Astrocyte (in vitro differentiated cells and primary cell): ENCODE measurements at places on chromosomes 2 and 18. TPM values are rescaled to one million over a fixed set of nuclear protein-coding genes. Genes with fewer than 3 reads are reported as not detected.
A peak's percentile ranks its signal among the peaks of the same experiment; 100 is the strongest.

XDH gene
- 1.9 and 2.2 TPM in 2 replicates for total RNA-seq

POTEJ gene
- not detected in 2 replicates for total RNA-seq

ALPG gene
- total RNA-seq = 0.19 and 0.27 TPM in 2 replicates

XRCC5 gene
- total RNA-seq = 237 and 249 TPM in 2 replicates

NOTO gene
- total RNA-seq = not detected in 2 replicates

TUBA4B gene
- total RNA-seq = not detected in 2 replicates

SERPINB7 gene
- 11.3 and 18.0 TPM in 2 replicates for total RNA-seq

PLGLB1 gene
- 0.59 and 1.8 TPM in 2 replicates for total RNA-seq

IL37 gene
- not detected in 2 replicates for total RNA-seq

MYL1 gene
- 8.7 and 11.1 TPM in 2 replicates for total RNA-seq

GBX2 gene
- total RNA-seq = 1.2 and 1.8 TPM in 2 replicates

RUFY4 gene
- not detected in 2 replicates for total RNA-seq

DNA sequence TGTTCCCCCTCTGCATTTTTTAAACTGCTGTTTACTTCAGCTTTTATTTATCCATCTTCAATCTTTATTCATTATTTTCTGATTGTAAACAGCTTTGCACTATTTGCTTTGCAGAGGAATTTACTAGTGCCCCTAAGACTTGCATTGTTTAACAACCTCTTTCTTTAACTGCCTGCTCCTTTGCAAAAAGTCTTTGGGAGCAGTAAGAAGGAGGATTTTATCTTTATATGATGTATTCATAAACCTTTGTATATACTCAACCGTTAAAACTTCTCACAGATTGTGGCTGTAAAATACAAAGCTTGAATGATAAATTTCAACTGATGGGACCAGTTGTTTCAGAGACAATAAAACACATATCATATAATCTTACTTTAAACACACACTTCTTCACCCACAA is 20.1 kb upstream of the VIT start:
- no peak for DNase-seq

DNA sequence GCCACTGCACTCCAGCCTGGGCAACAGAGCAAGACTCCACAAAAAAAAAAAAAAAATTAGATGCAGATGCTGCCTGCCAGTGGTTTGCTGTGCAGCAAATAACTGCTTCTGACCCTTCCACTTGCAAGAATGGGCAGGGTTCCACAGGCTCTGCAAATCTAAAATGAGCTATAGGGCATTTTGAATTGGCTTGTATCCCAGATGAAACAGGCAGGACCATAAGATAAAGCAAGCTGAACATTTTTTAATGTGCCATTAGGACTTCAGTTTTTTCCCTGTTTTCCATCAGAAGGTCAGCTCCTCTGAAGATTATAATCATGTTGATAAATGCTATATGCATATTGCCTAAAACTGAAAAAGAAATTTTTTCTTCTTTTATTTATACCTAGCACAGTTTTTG is 15.7 kb upstream of the FZD7 start:
- DNase-seq = no peak

GRCh38 chr2:88074854-88075292 is 7.2 kb downstream of the SMYD1 start:
- DNase-seq = peak; percentile 88

DNA sequence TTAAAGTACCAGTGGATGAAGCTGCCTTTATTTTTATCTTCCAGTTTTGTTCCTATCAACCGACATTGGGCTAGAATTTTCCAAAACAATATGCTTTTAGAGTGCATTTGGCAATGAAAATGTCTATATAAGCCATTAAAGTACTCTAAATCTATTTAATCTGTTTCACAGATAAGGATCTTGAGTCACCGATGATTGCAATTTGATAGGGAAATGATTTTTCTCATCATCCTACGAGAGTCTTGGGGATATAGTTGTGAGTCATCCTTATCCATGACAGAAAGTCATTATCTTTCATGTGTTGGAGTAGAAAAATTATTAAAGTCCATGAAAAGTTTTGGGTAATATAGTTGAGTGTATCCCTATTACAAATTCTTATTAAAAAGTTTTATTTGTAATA is 26.1 kb downstream of the SLC39A10 start:
- peak; percentile 51 for DNase-seq

DNA sequence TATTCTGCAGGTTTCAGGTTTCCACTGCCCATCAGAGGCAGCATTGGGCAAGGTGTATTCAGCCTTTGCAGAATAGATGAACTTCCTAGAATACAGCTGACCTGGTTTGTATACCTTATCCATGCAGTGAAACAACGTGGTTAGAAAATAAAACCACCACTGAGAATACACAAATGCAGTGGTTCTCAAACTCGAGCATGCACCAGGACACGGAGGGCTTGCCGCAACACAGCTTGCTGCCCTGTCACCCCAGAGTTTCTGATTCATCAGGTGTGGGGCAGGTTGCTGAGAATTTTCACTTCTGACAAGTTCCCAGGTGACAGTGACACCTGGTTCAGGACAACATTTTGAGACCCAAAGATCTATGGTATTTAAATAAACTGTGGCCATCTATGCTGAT is 23.4 kb upstream of the C1D start:
- DNase-seq = no peak

DNA sequence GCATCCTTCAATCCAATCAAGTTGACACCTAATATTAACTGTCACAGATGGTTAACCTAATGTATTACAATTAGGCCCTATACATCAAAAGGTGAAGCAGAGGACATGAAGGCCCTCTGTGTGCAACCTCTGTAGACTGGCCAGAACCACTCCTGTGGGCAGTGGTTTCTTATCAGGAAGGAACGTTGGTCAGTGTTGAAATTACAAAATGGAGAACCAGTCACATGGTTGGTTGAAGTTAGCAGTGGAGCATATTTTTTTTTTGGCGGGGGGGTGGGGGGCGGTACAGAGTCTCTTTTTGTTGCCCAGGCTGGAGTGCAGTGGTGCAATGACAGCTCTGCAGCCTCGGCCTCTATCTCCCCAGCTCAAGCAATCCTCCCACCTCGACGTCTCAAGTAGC is 19.8 kb downstream of the RNU2-63P start:
- DNase-seq = no peak

GRCh38 chr2:172790404-172790803 is 54.8 kb downstream of the RAPGEF4 start:
- DNase-seq = no peak

DNA sequence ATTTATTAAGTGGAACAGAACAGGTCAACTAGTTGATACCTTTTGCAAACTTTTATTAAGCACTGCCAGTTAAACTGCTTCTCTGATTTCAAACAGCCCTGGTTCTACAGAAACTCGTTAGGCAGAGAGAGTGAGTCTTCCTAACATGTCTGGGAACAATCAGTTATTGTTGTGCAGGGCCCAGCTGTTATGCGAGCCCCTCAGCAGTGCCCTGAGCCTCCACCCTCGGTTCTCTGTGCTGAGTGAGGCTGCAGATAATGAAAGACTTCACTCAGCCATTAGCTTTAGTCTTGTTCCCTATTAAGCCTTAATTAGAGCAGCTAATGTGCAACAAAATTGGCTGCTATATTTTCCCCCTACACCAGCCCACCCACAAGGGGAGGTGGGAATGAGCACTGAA is 39.6 kb downstream of the KCTD18 start:
- DNase-seq = no peak

DNA sequence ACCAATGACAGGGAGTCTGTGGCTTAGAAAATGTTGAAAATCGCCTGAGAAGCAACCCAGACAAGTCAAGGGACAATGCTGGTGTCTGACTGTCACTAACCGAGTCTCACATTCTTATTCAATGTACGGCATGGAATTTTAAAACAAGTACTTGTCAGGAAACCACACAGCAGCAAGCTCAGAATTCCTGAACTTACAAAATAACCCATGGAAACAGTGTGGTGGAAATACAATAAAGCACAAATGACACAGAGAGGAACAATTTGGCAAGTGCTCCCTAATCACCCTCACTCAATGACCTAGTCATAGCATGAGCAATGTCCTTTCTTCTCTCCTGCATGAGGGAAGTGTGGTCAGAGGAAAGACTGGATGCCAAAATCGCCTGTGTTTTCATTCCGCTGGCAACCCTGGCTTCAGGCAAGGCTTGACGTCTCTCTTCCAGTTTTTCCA is 154.0 kb downstream of the SATB2 start:
- peak; percentile 100 for DNase-seq

DNA sequence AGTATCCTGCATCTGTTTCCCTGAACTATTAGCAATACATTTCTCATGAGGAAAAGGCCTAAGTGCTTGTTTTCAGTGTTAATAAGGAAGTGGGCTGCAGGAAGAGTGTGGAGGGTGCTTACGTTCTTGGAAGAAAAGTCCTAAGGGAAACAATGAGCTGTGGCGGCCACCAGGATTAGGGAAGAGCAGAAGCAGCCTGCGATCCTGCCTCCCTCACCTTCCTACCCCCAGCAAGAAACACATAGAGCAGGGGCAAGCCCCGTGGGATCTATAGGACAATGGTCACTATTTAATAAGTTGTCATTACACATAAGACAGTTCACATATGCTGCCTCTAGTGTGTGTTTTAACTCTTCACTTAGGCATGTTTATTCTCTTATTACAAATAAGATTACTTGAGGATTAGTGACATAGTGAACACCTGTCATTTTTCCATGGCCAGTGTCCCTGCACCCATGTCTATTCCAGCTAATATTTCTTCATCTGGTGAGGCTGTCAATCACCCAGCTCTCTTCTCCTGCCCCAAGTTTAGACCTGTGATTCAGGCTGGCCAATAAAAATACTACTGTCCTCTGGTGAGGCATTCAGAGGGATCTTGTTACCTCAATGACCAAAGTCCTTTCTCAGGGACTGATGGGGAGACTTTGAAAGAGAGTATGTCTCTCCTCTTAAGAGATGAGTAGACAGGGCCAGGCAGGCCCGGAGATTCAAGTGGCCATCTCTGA is 510.9 kb upstream of the CELF4 start:
- no peak for DNase-seq

DNA sequence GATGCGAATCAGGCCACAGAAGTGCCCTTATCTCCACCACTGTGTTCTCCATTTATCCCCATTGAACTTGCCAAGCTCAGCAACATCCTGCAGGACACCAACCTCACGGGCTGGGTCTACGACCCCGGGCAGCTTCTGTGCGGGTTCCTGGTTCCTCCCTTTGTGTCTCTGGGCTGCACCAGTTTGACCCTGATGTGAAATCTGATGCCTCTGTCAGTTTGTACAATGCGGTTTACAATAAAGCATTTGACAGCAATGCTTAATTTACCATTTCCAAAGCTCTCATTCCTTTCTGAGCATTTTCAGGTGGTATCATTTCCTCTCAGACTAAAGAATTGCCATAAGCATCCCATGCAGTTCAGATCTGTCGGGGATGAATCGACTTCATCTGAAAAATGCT is 3.3 kb upstream of the TMEM18 start:
- no peak for DNase-seq

DNA sequence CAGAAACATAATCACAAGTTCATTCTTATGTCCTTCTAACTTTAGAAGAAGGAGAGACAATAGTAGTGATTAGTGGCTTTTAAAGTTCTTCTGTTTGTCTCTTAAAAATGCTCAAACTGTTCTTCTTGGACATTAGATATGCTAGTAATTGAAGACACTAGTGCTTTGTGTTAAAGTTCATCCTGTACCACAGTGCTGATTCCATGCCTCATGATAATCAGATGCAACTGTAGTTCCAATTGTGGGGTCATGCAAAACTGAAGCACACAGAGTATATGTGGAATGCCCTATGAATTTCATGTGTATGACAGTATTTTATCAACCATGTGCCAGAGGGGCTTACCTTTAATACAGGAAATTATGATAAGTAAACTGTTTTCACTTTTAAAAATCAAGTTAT is 11.4 kb upstream of the KCNJ13 start:
- no peak for DNase-seq

DNA sequence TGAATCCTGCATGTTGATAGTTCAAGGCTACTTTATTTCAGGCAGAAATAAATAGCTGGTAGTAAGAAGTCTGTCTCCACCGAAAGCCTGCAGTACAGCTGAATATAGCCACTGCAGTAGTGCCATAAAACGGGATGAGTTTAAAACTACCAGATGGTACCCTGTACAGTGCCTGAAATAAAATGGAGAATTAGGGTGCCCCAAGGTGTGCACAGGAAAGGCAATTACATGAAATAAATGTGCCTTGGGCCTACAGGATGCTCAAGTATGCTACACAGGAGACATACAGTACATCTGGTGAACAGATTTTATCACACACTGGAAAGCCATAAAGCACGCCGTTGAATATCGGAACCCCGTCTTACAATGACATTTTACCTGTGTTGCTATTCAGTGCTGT is 447.7 kb upstream of the HNRNPA3 start:
- no peak for DNase-seq

DNA sequence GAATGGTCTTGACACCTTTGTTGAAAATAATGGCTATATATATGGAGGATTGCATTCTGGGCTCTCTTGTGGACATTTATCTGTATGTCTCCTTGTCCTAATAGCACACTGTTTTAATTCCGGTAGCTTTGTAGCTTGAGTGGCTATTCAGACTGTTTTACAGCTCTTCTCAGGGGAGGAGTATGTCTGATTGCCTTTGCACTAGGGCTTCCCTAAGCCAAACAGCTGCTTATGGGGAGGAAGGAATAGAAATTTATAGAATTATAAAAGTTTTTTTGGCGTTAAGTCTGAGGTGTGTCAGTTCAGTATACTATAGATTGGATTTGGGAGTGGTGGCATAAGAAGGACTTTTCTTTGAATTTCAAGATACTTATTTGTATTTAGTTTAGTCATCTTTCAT is 12.6 kb downstream of the SEH1L start:
- no peak for DNase-seq

DNA sequence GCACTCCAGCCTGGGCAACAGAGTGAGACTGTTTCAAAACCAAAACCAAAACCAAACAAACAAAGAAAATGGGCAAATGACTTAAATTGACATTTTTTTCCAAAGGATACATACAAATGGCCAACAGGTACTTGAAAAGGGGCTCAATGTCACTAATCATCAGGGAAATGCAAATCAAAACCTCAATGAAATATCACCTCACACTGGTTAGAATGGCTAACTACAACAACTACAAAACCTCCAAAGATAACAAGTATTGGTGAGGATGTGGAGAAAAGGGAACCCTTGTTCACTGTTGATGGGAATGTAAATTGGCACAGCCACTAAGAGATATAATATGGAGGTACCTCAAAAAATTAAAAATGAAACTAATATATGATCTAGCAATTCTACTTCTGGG is 213.2 kb upstream of the HS6ST1 start:
- DNase-seq = no peak

DNA sequence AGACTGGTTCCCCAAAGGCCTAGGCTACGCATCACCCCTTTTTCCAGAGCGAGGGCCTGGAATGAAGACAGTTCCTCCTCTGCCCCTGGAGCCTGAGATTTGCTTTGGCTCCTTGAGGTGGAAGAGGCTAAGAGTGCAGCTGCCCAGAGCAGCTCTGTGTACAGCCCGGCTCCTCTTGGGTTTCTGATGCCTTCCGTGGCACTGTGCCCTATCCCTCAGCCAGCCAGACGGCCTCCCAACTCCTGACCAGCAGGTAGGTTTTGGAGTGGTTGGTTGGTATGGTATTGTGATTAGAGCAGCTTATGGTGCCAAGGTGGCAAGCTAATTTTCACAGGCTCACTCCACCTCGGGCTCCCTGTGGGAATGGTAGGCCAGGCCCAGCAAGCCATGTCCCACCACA is 112.2 kb downstream of the TANC1 start:
- no peak for DNase-seq
